ENCODE measurements at places on chromosomes 5 and 9.

DNA sequence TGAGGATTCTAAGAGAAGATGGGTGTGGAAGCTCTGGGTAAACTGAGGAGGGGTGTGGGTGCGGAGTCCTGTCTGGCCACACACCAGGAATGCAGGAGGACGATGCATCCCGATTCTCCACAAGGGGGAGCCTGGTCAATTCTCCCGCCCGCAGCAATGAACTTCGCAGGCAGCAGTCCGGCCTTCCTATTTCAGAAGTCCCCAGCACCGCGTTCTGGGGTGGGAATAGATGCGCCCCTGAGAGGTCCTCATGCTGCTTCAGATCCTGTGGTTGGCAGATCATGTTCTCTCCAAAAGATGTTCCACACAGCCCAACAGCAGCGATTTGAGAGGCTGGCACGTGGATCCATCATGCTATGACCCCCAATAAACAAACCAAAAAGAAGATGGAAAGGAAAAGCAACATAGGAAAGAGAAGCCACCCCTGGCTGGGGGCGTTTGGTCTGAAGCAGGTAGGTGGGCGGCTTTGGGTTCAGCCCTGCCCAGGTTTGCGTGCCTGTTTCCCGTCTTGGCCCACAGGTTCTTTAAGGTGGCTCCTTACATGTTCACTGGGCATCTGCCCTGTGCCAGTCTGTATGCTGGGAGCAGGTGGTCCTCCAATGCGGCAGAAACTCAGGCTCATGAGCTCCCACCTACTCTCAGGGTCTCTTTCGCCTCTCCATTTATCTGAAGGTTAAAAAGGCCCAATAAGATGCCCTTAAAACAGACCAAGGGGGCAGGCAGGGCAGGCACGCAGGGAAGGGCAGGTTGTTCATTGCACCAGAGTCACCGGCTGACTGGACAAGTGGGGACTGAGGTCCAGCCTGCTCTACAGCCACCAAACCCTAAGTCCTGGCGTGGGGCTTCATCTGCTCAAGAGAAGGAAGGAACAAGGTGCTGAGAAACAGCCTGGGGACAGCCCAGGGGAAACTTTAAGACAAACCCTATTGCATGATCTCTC is 171.6 kb downstream of the PAX5 start:
- no peak for DNase-seq

GRCh38 chr9:107363516-107364152 is 80.6 kb downstream of the RAD23B start:
- DNase-seq = no peak

DNA sequence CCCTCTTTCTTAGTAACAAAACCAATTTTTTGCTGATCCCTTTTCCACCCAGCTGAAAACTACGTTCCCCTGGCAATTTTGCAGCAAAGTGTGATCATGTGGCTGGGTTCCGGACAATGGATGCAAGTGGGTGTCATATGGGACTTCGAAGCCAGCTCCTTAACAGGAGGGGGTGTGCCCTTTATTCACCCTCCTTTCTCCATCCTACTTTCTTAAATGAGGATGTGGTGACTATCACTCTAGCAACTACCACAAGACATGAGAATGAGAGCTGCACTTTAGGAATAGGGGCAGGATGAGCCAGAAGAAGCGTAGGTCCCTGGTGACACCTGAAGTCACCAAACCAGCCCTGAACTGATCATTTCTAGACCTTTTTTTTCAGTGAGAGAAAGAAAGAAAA is 58.9 kb downstream of the IRF1 start:
- no peak for DNase-seq

- DNase-seq = no peak
These were observed 33.6 kb upstream of the CFAP157 start for GRCh38 chr9:127673234-127673633.

GRCh38 chr9:126131066-126132010 is 195.3 kb upstream of the MVB12B start:
- DNase-seq = no peak

- no peak for DNase-seq
These were observed 759.6 kb downstream of the MTRR start for GRCh38 chr5:8628521-8628920.

GRCh38 chr5:177470759-177471536 is 2.5 kb downstream of the DBN1 start:
- DNase-seq = no peak

- DNase-seq = no peak
These were observed 24.1 kb downstream of the CMYA5 start for GRCh38 chr5:79713727-79714126.

- DNase-seq = no peak
These were observed 5.8 kb upstream of the ENG start for GRCh38 chr9:127860260-127860659.

DNA sequence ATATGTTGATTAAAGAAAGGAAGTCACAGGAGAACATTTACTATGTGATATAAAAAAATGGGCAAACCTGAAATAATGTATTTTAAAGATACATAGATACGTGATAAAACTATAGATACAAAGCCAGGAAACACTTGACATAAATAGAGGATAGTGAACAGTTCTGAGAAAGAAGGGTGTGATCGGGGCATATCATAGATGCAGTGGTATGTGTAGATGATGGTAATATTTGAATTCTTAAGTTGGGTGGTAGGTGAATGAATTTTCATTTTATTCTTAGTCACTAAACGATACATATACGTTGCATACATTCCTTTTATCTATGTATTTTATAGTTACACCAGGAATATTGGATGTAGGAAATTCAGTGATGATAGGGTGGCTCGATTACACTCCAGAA is 138.7 kb upstream of the ARRDC3 start:
- DNase-seq = no peak

Measured in bone marrow (tissue), 2 donors.